BJ (cell line): ENCODE measurements at places on chromosomes 11 and 22. TPM values are rescaled to one million over a fixed set of nuclear protein-coding genes. Genes with fewer than 3 reads are reported as not detected.

DNA sequence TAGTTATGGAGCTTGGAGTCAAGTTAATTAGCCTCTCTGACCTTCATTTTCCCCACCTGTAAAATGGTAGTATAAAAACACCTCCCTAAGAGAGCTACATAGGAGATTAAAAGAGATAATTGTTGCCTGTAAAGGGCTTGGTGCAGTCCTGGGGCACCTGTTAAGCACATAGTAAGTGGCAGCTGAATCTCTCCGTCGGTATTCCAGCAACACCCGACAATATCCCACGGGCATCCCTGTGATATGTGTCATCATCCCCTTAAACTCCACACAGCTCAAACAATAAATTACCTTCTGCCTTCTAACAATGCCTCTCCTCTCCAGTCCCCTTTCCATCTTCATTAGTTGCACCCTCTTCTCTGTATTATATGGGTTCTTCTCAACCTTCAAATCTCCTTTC, 121.5 kb downstream of the C11orf91 start:
- DNase-seq, result no peak

- DNase-seq, result no peak
Measured at GRCh38 chr11:101553891-101554292, 29.9 kb downstream of the TRPC6 start.

DNA sequence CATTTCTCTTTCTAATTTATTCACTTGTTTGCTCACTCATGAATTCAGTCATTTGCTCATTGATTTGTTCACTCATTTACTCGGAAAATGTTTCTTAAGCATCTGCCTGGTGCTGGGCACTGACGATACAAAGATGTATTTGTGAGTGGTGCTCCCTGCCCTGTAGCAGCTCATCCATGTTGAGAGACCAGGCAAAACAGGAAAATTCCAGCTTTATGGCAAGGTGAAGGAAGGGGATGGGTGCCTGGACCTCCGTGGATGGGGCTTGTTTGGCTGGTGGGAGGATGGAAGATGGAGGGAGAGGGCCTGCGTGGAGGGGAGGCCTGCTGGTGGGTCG, 53.1 kb downstream of the TBC1D22A start:
- no peak for DNase-seq

DNA sequence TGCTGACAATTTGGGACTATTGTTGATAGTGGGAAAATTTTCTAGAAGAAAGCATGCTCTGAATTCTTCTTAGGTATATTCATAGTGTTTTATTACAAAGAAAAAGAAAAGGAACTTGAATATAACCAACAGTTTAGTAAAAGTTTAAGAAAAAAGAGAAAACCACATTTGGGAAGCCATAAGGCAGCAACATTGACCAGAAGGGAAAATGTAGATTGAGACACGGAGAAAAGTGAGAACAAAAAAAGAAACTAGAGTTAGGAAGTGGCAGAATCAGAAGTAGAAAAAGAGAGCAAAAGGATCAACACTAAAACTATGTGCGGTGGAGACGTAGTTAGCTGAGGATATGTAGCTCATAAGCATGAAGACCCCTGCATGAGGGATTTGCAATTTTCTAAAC, 1398.2 kb downstream of the LRRC4C start:
- no peak for DNase-seq

DNA sequence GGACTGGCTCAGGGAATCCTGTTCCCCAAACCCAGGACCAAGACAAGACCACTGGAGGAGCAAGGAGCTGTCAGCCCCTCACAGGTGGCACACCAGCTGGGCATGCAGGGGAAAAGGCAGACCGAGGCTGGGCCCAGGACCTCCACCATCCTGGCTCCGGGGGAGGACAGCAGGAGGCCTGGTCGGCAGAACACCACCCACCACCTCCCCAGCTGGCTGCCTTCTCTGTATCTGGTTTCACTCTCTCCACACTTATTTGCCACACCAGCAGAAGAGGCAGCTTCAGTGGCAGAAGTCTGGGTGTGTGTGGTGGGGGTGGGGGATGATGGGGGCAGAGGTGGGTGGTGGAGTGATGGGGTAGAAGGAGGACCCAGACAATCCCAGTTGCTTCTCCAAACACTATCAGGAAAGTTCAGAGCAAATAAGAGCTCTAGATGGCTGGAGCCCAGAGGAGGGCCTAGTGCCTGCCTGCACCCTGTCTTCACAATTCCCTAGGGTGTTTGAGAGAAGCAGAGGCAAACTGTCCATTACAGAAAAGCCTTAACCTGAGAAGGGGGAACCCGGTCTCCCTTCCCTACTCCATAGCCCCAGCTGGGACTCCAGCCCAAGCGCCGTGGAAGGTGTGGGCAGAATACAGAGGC, 51.9 kb upstream of the CDON start:
- DNase-seq, result no peak

DNA sequence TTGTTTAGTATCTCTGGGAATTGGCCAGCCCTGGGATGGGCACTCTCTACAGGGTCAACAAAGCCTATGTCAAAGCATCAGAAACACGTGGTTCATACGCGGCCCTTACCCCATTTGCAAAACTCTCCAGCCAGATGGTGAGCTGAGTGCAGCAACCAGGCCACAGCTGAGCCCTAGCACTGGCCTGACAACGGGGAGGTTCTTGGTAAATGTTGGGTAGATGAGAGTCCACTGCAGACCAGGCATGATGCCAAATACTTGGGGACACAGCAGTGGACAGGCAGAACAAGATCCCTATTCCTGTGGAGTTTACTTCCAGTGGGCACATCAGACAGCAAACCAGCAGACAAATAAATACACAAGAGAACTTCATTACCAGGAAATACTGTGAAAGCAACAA, 172.1 kb upstream of the SYT13 start:
- DNase-seq, result no peak

- no peak for DNase-seq
Measured at GRCh38 chr11:116813781-116814471, 9.2 kb downstream of the APOA4 start.

- no peak for DNase-seq
Measured at GRCh38 chr11:117827521-117828511, 3.3 kb upstream of the FXYD2 start.

- no peak for DNase-seq
Measured at GRCh38 chr11:15806217-15806616, 550.1 kb downstream of the SOX6 start.

DNA sequence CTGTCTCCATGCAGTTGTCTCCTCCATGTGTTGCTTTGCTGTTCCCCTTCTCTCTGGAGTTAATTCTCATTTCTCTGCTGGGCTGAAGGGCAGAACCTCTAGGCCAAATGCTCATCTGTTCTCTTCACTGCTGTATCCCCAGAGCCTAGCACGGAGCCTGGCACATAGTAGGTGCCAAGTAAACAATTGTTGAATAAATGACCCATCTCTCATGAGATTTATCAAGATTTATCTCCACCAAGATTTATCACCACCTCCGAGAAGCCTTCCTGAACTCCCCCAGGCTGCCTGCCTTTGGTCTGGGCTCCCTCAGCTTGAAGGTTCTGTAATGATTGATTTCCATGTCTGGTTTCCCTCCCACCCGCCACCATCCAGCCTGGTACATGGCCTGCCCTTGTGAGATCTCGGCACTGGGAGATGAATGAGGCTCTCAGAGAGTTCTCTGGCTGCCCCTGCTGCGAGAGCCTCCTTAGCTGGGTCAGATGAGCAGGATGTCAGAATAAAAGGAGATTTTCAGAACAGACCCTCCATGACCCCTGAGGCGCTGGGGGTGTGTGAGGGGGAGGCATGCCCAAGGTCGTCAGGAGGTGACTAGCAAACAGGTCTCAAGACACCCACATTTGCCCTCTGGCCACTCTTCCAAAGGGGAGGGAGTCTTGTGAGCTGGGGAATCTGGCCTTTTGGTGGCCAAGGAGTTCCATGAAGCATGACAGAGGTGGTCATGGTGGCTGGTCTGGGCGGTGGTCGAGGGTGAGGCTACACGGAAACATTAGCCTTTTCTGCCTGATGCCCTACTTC, 2.4 kb upstream of the GDPD5 start:
- no peak for DNase-seq

- no peak for DNase-seq
Measured at GRCh38 chr11:128728767-128729587, 35.1 kb downstream of the FLI1 start.

- DNase-seq, result no peak
Measured at GRCh38 chr11:44811841-44812448, 85.2 kb downstream of the TSPAN18 start.

DNA sequence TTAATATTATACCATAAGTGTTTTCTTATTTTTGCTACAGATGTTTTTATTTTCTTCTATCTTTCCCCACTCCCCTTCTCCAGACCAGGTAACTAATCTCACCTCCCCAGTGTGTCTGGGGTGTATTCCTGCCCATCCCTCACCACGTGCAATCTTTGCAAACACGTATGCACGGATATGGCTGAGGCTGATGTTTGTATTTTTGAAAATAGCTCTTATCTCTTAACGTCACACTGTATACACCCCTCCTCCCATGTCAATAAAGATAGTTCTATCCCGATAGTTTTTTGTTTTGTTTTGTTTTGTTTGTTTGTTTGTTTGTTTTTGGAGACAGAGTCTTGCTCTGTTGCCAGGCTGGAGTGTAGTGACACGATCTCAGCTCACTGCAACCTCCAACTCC, 127.5 kb downstream of the FBXO7 start:
- no peak for DNase-seq

DNA sequence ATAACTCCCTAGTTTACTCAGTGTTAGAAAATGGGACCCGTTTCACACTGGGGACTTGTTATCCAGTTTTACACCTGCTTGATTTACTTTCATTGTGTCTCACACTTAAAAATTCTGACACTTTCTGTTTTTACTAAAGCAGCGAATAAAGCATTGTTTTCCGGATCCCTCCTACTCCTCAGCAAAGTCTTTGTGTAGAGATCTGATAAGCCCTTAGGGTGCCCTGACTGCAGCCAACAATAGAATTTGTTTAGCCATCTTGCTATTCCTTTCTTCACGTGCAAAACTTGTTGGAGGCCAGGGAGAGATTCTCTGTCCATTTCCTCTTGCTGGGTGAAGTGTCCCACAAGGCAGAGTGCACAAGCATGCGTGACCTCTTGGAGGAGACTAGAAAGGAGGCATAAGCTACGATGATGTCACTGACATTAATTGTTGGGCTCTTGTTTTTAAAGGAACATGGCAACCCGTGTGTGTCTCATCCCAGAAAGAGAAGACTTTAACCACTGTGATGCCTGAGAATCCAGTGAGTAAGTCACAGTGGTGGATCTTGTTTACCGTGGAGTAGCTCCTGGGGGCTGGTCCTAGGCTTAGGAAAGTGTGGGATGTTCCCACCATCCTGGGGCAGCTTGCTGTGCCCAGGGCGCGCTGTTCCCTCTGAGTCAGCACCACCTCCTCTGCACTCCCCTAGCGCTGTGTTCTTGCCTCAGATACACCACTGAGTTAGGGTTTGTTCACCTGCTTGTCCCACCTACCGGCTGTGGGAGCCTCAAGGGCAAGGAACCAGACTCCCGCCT, 27.7 kb downstream of the MICAL2 start:
- no peak for DNase-seq

DNA sequence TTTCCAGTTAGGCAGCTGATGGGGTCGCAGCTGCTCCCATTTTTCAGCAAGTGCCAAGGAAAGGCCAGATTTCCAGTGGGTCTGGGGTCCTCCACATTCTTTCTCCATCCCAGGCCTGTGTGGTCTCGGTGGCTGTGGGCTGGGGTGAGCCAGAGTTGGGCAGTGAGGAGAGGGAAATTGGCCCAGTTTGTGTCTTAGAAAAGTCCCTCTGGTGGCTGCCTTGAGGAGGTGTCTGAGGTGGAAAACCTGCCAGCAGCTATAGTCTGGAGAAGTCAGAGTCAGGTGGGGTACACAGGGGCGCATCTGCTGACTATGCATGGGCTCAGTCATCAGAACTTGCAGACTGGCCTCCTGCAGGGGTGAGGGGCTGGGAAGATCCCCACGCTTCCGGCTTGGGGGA, 30.5 kb downstream of the MRGPRD start:
- DNase-seq, result no peak

GRCh38 chr11:62069986-62070919, 53.6 kb upstream of the INCENP start:
- no peak for DNase-seq

- DNase-seq, result no peak
Measured at GRCh38 chr11:134242376-134242775, 10.8 kb downstream of the THYN1 start.

- no peak for DNase-seq
Measured at GRCh38 chr11:6625832-6626420, 6.7 kb upstream of the TPP1 start.

DNA sequence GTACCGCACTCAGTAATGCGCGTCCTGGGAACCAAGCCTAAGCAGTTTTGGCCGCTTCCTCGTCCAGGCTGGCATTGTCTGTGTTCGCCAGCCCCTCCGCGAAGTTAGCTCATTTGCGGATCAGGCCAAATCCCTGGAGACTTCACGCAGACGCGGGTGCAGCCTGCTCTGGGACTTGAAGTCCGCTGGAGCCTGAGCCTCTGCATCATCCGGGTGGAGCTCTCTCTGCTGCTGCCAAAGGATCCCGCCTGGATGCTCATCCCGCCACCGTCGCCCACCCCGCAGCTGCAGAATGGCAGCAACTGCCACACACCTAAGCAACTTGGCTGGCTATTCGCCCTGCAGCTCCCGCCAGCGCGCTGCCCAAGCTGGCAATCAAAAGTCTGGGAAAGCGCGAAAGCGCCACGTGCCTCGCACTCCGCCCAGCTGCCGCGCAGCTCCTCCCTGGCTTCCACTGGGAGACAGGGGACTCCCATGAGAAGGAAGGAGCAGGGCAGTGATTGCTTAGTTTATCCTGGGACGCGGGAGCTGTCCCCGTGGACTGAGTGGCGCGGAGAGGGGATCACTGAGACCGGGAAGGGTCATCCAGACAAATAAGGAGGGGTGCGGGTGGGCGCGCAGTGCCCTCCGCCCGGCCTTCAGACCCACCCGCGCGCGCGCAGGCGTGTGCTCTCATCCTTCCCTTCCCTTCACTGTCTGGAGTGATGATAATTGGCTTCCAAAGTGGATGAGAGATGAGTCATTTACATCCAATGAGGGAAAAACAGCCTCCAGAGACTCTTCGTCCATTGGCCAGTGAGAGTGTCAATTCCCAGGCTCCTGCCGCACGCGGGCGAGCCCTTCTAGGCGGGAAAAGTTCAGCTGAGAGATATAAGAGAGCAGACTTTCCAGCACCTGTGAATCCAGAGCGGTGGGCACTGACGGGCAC, 23.2 kb upstream of the GLYATL1B start:
- no peak for DNase-seq

- DNase-seq, result no peak
Measured at GRCh38 chr11:58832056-58832645, 12.4 kb downstream of the GLYATL2 start.

The AQP11 gene
- 1.2 and 1.3 TPM in 2 replicates for polyA plus RNA-seq

The TRIM49 gene
- polyA plus RNA-seq, result not detected in 2 replicates

The KRTAP5-1 gene
- not detected in 2 replicates for polyA plus RNA-seq

The LRRC55 gene
- not detected in 2 replicates for polyA plus RNA-seq

The RIMBP3B gene
- 0.01 TPM in 1 of 2 replicates, not detected in the other for polyA plus RNA-seq

The BIRC3 gene
- 0.48 and 0.97 TPM in 2 replicates for polyA plus RNA-seq

The TBX10 gene
- polyA plus RNA-seq, result not detected in 2 replicates

The FGF19 gene
- polyA plus RNA-seq, result not detected in 2 replicates

The OSM gene
- not detected in 2 replicates for polyA plus RNA-seq

The CRYBA4 gene
- polyA plus RNA-seq, result not detected in 2 replicates

The TRPT1 gene
- polyA plus RNA-seq, result 30.7 and 53.1 TPM in 2 replicates

The CCDC81 gene
- polyA plus RNA-seq, result 4.3 and 6.3 TPM in 2 replicates

The SNU13 gene
- 288 and 327 TPM in 2 replicates for polyA plus RNA-seq
